ENCODE measurements at places on chromosomes 3 and 15.

DNA sequence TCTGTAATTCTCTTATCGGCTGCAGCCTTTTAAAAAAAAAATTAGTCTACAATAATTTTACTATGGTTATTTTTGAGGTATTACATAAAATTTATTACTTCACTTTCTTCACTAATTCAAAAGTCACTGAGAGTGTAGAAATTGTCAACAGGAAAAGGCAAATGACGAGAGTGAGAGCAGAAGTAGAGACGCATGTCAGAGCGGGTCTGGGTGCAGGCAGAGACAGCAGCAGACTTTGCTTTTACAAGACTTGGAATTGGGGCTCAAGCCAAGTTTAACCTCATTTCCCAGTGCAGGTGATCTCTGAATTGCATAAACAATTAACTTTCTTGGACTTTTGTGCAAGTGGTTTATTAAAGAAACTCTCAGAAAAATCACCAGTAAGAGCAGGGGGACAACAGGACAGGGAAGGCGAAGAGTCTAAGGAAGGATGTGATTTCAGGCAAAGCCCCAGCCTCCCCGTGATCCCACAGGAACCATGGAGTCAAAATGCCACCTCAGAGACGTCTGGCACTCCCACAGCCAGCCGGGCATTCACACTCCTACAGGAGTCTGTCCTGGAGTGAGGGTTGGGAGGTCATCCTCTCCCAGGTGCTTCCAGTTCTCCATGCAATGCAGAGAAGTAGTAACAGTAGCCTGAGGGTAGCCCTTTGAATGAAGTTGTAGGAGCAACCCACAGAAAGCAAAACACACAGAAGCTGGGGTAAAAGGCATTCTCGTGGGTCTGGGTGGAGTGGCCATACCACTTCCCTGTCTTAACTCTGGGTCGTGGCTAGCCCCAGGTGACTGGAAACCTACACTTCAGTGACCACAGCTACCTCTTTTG, 274.0 kb upstream of the TGFBR2 start:
- no peak for DNase-seq

- no peak for DNase-seq
These were observed 25.8 kb downstream of the ZPLD1 start for GRCh38 chr3:102460579-102460978.

- no peak for DNase-seq
These were observed 155.8 kb downstream of the LRTM1 start for GRCh38 chr3:54772051-54772450.

DNA sequence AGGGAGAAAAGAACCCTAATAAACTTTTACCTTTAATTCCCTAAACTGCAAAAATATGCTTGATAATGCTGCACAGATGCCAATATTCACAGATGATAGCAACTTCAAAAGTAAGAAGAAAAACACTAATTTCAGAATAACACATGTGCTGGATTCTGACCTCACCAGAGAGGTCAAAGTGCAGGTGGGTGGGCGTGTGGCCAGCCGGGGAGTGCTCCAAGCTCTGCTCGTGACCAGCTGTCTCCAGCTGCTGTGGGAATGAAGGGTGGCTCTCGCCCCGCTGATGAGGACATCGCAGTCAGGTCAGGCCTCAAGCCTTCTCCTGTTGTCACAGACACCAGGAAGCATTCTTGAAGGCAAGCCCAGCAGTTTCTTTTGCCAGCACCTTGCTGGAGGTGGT, 57.1 kb downstream of the ADAMTS17 start:
- no peak for DNase-seq

DNA sequence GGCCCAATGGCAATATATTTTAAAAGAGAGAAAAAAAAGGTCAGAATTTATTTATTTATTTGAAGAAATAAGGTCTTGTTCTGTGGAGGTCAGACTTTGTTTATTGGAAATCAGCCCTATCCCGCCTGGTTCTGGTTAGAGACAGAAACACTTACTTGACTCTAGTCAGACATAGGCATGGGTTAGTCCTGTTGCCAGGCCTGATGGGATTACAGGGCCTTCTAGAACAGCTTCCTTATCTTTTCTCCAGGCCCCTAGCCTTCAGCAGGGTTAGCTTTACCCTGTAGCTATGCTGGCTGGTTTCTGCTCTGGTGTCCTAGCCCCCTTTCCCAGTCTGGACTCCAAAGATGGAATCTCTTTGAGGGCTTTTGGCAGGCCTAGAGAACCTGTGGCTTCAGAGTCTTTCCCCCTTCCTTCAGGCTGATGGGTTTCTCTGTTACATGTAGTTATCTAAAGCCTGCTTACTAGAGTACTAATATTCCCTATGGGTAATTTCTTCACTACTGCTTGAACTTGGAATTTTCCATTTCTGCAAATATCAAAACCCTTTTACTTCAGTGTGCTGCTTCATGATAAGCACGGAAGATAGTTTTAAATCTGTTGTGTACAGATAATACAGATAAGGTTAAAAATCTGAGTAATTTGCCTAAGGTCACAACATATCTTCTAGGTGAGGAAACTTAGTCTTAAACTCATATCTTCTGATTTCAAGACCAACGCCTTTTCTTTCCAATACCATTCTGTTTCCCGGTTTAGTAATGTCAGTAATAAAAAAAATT, 10.6 kb downstream of the IREB2 start:
- no peak for DNase-seq

DNA sequence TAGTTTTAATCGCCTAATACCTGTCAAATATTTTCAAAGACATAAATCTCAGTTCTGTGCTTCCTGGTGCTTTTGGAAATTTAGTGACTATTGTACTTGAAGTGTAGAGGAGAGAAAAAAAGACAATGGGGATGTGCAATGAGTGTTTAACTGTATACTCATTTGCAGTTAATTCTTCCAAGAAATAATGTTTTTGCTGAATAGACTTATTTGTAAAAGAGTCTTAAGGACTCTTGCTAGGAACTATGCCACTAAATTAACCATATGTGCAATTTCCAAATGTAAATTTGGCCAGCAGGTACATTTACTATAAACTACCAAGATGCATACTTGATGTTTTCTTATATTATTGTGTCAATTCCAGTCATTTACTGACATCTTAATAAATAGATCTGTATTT, 2.0 kb downstream of the CHMP2B start:
- DNase-seq = no peak

DNA sequence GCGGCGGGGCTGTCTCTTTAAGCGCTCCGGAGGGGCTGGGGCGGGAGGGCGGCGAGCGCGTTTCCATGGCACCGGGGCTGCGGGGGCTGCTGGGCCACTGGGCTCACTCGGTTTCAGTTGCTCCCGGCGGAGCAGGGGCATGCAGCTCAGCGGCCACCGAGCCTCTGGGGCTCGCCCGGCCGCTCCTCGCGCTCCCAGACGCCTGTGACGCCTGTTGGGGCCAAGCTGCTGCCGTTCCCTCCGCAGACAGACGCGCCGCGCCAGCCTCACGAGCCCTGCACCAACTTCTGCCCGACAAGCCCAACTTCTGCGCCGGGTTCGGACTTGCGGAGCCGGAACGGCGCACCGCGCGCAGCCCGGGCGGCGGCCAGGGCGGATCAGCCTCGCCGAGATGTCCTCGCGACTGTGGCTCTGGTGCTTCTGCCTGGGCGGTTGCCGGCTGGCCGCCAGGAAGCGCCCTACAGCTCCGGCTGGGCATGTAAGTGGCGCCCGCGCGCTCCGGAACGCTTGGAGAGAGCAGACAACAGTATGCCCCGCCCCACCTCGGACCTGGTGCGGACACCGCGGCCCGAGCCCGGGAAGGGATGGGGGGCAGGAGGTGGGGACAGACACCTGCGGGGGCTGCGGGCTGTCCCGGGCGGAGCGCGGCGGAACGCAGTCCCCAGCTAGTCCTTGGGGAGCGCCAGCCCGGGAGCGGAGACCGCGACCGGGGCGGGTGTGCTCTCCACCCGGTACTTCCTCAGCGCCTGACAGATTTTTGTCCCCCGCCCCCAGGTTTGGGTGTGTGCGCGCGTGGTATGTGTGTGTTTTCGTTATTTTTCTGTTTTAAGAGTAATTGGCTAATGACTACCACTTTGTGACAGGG, 154.1 kb upstream of the GOLIM4 start:
- DNase-seq = peak; percentile 88

GRCh38 chr15:67927501-67928168, 87.8 kb upstream of the RNU6-1 start:
- DNase-seq = no peak

- no peak for DNase-seq
These were observed at the start of gene MELTF for GRCh38 chr3:197029511-197030167. MELTF (minus strand) TSS chr3:197029817; CDS start chr3:197029702, 115 bp downstream.

GRCh38 chr15:29102911-29103823, 166.5 kb downstream of the NSMCE3 start:
- no peak for DNase-seq

DNA sequence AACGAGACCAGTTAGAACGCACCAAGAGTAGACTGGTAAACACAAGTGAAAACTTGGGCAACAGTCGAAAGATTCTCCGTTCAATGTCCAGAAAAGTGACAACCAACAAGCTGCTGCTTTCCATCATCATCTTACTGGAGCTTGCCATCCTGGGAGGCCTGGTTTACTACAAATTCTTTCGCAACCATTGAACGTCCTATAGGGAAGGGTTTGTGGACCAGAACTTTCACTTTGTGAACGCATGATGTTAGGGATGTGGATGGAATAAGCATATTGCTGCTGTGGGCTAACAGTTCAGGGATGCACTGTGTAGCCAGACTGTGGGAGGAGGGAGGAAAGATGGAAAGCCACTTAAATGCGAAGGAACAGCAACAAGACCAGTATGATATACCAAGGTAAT, 34.9 kb upstream of the TBC1D23 start:
- DNase-seq = no peak

- no peak for DNase-seq
These were observed 73.8 kb downstream of the IQSEC1 start for GRCh38 chr3:12999147-13000140.

DNA sequence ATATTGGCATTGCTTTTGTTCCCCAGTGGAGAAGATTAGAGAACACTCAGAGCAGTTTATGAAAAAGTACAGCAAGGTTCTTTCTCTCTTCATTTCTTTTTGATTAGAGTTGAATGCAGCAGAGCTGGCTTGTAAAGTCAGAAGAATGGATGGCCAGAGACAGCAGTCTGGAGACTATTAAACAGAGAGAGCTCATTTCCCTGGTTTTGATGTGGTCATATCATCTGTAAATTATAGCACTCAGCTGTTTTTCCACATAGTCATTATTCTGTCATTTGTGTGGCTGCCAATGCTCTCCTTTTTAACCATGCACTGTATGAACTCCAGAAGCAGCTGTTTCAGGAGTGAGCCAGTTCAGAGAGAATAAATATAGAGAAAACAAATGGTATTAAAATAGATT, 177.4 kb upstream of the CRBN start:
- no peak for DNase-seq

DNA sequence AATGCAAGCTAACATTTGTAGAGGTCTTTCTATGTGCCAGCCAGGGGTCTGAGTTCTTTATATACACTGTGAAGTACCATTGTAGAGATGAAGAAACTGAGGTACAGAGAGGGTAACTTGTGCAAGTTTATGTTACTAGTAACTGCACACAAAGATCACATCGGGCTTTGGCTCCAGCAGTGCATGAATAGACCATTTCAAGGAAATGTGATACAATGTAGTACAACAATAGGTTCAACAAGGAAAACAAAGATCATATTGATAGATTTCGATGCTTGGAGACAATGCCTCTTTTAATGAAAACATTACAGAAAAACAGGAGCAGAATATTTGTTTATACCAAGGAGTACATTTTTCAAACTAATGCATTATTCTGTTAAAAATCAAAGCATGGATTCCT, 115.3 kb downstream of the POLR2M start:
- no peak for DNase-seq

GRCh38 chr3:127634653-127635052, 5.7 kb downstream of the PODXL2 start:
- no peak for DNase-seq

DNA sequence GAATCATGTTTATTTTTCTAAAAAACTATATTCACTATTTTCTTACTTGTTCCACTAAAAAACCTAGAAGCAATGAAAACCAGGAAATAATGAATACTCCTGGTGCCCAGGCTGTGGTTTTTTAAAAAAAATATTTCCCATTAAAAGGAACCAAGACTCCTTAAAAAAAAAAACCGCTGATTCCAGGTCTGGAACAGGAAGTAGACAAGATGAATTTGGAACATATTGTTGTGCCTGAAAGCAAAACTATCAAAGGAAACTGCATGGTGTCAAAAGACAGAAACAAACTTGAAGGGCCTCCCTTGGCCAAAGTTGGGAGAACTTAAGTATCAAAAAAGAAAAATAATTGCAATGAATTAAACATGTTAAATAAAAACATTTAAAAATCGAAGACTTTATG, 245.3 kb upstream of the P2RY1 start:
- no peak for DNase-seq

- DNase-seq = no peak
These were observed 81.0 kb downstream of the FBXL2 start for GRCh38 chr3:33358172-33358781.

GRCh38 chr3:115986555-115987207, 363.4 kb downstream of the GAP43 start:
- peak; percentile 46 for DNase-seq

DNA sequence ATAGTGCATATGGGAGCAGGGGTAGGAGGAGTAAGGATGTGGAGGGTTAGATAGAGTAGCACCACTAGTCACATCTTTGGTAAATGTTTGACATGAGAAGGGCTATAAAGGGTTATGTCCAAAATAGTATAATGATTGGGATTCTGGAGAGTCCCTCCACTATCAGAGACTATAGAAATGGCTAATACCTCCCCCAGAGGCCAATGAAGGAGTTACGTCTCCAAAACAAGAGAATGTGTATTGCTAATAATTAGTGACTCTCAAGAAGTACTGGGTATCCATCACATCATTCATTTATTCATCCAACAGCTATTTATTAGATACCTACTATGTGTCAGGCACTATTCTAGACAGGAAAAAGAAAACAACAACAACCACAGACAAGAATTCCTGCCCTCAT, 203.7 kb upstream of the UMPS start:
- DNase-seq = no peak

DNA sequence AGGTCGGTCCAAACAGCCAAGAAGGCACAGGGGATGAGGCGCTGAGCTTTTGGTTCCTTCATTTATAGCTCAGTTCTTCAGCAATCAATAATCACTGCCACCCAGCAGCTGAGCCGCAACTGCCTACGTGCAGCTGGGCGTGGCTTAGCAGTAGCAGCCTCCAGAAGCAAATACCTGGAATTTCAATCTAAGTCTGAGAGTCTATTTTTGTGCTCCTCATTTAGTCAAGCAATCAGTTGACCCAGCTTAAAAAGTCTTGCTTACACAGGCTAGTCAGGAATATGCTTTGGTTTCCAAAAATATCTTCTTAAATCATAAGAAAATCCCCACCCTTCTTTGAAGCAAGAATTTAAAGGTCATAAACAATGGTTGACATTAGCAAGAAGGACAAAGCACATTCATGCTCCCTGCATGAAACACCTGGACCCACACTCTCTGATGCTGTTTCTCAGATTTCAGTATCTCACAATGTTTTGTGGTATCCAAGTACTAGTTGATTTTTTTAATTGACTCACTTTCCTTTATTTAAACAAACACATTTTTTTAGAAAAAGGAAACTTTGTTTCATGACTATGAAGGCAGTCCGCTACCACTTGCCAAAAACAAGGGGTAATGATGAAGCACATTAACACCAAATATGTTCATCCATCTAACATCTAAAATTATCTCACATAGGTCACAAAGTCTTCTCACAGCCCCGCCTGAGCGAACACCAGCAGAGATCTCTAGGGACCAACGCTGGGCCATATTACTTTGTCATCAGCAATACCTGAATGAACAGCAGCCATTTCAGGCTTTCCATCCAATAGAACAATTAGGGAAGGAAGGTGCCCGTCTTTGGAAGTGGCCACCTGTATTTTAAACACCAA, 106.1 kb downstream of the OXNAD1 start:
- DNase-seq = peak; percentile 15

All from COR-L47 (cell line).